T-helper 17 cell (primary cell): ENCODE measurements at places on chromosomes 1 and 21.
A peak's percentile ranks its signal among the peaks of the same experiment; 100 is the strongest.

DNA sequence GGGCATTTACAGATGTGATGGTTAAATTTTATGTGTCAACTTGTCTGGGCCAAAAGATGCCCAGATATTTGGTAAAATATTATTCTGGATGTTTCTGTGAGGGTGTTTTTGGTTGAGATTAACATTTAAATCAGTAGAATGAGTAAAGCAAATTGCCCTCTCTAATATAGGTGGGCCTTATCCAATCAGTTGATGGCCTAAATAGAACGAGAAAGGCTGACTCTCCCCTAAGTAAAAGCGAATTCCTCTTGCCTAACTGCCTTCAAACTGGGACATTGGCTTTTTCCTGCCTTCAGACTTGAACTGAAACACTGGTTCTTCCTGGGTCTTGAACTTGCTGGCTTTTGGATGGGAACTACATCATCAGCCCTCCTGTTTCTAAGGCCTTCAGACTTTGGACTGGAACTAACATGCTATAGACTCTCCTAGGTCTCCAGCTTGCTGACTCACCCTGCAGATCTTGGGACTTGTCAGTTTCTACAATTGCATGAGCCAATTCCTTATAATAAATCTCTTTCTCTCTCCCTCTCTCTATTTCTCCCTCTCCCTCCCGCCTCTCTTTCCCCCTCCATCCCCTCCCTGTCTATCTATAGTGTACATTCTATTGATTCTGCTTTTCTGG, 10.2 kb upstream of the NAV1 start:
- DNase-seq: no peak

DNA sequence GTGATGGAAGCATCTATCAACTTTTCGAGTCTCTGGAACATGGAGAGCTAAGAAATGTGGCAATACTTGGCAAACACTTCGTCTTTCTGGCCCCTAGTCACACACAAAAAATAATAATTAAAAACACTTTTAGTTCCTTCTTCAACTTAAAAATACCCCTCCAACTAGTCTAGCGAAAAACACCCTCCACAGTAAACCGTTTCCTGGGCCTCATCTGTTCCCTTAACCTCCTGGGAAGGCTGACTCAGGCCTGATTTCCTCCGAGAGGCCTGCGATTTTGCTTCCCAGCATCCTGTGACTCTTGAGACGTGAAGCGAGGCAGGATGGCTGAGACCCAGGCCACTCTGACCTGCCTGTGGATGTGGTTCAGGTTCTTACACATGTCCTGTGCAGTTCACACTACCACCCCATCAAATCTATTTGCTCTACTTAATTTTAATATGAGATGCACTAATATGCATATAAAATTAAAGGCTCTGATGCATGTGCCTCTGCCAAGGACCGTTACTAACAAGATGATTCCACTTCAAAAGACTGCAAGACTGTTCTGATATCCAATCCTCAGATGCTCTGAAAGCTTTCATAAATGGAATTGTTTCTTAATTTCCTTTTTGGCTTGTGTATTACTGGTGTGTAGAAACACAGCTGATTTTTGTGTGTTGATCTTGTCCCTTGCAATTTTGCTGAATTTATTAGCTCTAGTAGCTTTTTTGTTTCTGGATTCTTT, 3.5 kb downstream of the NAV1 start:
- DNase-seq: no peak

DNA sequence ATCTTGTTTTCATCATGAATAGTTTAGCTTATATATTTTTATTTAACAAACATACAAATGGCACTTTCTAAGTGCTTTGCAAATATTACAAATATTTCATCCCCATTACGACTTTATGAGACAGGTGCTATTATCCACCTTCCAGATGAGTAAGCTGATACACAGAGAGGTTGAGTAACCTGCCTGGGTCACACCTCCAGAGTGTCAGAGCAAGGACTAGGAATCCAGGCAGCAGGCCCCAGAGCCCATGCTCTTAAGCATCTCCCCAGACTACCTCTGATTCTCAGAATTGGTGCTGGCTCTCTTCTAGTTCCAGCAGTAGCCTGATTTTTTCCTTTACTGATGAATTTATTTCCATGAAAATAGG, 40.0 kb downstream of the EPHB2 start:
- no peak for DNase-seq

DNA sequence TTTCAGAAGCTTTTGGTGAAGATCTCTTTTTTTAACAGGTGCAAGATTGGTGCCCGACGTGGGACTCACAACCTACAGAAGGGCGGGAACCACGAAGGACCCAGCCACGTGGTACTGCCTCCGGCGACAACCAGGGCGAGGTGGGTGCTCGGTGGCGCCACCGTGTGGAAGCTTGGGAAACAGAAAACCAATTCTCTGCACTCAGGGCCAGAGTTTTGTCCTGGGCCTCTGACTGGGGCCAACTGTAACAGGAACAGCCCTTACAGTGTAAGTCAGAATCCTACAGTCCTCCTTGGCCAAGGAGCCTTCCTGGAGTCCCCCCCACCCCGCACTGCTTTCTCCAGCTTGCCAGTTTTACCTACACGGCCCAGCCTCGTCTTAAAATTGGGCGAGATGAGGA, 11.6 kb upstream of the S100A7A start:
- peak; percentile 36 for DNase-seq

GRCh38 chr1:147496571-147497210, 44.6 kb upstream of the BCL9 start:
- DNase-seq: no peak

- DNase-seq: no peak
These were observed 402.6 kb upstream of the NFIA start for GRCh38 chr1:60679524-60680375.

DNA sequence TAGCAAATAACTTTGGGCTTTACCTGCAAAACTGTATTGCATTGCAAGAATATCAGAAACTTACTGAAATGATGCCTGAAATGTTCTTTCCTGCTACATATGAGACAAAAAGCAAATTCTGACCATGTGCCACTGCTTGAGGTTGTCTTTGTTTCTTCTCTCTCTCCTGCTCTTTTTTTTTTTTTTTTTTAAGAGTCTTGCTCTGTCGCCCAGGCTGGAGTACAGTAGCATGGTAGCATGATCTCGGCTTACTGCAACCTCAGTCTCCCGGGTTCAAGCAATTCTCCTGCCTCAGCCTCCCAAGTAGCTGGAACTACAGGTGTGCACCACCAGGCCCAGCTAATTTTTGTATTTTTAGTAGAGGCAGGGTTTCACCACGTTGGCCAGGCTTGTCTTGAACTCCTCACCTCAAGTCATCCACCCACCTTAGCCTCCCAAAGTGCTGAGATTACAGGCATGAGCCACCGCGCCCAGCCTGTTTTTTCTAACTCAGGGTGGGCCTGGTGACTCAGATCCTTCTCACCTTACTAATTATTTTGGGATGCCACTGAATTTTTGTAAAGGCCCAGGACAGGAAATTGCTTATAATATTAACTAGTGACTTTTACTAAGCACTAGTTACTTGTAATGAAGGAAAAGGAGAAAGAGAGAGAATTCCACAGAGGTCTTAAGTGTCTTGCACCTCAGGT, 35.9 kb downstream of the DNASE2B start:
- no peak for DNase-seq

DNA sequence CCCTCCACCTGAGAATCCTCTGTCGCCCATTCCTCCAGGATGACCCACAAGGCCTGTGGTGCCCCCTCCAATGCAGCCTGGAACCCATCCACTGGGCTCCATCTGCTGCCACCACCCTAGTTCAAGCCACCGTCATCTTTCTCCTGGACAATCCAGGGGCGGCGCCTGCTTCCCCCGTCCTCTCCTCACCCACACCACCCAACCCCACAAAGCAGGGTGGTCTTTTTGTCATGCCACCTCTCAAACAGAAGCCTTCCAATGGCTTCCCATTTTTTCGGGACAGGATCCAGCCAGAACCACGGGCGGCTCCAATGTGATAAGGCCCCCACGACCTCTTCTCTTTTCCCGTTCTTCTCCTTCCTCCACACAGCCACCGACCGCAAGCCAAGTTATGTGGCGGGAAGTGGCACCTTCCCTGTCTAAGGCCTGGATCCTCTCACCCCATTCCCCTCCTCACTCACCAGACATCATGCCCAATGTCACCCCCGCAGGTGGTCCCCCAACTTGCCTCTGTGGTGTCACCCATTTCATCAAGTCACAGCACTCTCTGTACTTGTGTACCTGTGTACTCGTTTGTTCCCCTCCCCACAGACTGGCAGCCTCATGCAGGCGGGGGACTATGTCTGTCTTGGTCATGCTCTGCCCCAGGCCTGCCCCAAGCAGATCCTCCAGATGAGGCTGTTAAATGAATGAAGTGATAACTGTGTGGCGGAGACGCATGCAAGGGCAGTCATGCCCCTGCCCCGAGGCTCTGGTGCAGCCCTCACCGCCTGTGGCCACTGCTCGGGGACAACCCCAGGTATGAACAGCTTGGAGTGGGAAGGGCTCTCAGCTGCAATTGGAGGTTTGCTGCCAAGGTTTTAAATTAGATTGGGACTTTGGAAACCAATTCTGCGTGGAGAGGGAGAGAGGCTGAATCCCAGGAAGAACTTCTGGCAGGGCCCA, 11.0 kb downstream of the UBXN11 start:
- no peak for DNase-seq

DNA sequence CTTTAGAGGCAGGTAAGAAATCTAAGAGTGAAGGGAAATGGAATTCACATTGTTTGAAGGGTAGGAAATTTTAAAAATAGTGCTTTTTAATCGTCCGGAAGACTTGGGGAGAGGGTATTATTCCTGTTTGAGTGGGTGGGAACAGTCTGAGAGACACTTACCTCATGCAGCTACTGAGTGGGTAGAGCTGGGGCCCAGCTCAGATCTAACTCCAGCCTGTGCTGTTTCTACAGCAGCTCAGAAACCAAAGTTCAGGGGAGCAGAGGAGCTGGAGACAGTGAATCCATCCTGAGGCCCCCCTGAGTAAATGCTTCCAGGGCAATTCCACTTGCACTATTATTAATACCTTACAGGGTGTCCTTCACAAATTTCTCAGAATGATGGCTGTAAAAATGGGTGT, 63.8 kb downstream of the FGGY start:
- DNase-seq: no peak

DNA sequence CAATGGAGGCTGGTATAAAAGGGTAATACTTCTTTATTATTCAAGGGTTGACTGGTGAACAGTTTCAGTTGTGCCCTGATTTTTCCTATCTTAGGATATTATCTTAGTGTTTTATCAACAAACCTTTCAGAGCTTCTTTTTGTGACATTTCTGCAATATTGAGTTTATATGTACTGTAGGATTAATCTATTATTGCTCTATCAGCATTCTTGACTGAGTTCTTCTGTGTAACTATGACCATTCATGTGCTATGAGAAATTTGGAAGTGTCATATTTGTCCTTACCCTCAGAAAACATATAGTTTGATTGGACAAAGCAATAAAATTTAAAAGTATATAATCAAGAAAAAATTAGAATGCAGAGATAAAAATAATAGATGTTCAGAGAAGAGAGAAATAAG, 25.5 kb upstream of the MRPS6 start:
- no peak for DNase-seq

GRCh38 chr1:59738152-59738551, 76.6 kb upstream of the HOOK1 start:
- no peak for DNase-seq

- DNase-seq: peak; percentile 25
These were observed 11.8 kb downstream of the RTCA start for GRCh38 chr1:100277866-100278265.

DNA sequence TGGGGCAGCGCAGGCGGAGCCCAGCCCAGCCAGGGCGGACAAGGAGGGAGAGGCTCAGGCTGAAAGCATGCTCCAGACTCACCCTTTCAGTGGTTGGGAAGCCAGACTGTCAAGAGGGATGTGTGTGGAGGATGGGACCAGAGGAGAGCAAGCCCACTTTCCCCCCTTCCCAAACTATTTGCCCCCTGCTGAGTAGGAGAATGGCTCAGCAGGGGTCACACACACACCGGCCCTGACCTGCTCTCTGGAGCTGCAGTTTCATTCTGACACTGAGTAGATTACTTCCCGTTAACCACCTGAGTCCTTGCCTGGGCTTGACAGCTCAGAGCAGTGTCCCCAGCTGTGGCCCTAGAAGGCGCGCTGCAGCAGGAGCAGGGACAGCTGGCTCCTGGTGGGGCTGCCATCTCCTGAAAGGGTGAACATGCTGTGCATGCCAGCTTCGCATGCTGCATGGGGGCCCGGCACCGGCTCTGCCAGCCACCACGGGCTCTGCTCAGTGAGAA, 51.6 kb upstream of the CNTN2 start:
- no peak for DNase-seq

DNA sequence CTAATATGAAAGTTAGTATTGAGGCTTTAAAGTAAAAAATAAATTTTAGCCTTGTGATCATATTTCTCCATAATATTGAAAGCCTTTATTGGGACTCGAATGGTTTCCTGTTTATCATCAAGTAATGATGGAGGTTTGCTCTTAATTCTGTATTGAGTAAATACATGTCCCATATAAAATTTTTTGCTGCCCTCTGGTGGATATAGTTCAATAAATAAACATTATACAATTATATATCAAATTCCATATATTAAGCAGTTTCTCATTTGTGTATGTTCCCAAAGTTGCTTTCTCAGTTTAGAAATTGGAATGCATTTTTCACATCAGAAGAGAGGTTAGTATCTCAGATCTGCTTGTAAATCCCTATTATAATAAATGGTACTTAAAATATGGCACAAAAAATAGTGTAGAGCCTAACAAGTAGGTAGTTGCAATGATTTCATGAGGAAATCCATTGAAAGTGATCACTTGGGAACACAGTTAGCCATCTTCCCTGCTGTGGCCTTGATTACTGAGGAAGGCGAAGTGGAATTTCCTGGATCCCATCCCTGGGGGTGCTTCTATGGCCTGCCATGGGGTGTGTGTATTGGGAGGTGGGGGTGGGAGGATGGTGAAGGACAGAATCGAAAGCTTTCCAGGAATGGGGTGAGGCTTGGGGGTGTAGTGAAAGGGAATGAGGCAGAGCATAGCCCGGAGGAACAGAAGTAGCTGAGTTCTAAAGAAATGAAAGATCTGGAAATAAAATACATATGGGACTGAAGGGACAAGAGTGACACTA, 84.1 kb upstream of the C21orf91 start:
- no peak for DNase-seq

GRCh38 chr1:8338526-8339202, 20.8 kb downstream of the SLC45A1 start:
- no peak for DNase-seq

DNA sequence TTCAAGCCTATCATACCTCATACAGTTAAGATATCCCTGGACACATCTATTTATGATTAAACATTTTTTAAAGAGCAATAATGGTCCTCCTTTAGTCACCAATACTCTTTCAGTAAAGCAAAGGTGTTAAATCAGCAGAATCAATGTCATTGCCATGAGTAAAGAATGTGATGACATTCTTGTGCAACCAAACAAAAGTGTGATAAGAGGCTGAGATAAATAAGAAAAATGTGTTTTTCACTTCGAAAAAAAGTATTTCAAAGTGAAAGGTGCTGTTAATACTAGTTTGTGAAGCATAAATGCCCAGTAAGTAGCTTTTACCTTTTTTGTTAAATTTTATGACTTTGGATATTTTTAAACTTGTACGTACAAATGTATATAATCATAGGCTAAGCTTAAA, 8.4 kb downstream of the SLC44A5 start:
- DNase-seq: no peak

- DNase-seq: no peak
These were observed 11.1 kb upstream of the SSX2IP start for GRCh38 chr1:84701376-84701775.

- no peak for DNase-seq
These were observed 65.5 kb downstream of the MAN1C1 start for GRCh38 chr1:25682059-25682601.
